Sciatic nerve (tissue), 2 donors: ENCODE measurements at places on chromosomes 7 and 10. TPM values are rescaled to one million over a fixed set of nuclear protein-coding genes. Genes with fewer than 3 reads are reported as not detected.

- DNase-seq = no peak
Measured at GRCh38 chr10:15084502-15084922, 4.1 kb downstream of the ACBD7 start.

DNA sequence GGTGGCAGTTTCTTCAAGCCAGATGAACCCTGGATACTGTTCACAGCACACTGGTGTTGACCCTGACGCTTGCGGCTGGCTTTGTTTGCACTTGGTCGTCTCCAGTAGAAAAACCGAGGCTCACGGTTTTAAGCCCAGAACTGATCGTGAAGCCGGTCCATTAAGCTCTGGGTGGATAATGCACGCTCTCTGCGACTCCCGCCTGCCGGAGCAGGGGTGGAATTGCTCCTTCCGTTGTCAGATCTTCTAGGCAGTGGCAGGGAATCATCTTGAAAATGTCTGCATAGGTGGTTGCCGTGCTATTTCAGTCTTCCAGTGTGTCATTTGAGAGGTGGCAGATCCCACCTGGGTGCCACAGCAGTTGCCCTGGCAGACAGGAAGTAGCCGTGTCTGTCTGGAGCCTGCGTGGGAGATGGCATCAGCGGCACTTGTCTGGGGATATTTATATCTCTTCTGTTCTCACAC is 35.9 kb upstream of the AP5Z1 start:
- DNase-seq = no peak

Gene CACNB2
- total RNA-seq = 1.2 TPM

GRCh38 chr7:119392-120163 is 72.8 kb upstream of the FAM20C start:
- DNase-seq = no peak

DNA sequence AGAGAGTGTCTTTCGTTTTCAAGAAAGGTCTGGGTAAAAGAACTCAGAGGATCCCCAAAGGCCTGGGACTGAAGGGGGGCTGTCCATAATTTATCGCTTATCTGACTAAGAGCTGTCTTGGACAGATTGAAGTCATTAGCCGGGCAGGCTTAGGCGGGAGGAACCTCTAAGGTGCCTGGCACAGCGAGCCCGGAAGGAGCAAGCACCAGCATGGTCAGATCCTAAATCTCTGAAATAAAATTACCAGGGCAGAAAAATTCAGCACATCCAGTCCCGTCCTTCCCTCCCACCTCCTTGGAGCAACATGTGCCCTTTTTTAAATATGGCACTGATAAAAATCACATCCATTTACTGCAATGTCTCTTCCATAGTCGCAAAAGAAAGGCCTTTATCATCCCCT is 86.8 kb downstream of the FAM204A start:
- no peak for DNase-seq

Gene MLLT10
- 68.1 TPM for total RNA-seq

- no peak for DNase-seq
Measured at GRCh38 chr10:27355918-27356573, 115.4 kb upstream of the ACBD5 start.

DNA sequence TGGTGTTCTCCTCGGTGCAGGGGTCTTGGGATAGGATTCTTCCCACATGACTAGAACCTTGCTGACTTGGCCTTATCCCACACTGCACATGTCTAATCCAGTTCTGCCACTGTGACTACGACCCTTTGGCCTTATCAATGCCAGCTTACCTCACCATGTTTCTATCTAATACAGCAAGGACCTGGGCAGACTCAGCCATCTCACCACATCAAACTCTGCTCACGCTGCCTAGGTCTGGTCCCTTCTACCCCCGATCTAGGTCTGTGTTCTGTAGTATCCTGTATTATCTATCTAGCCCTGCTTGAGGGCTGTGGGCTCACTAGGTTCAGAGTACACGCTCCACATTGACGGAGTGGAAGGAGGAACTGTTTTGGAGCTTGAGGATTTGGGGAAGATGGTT is 282.4 kb downstream of the HPSE2 start:
- no peak for DNase-seq

Gene CALCR
- total RNA-seq = 0.62 TPM

- DNase-seq = peak; percentile 25
Measured at GRCh38 chr10:47035171-47035818, 124.1 kb downstream of the PTPN20 start.

GRCh38 chr7:138138244-138138643 is 62.0 kb downstream of the AKR1D1 start:
- DNase-seq = no peak

DNA sequence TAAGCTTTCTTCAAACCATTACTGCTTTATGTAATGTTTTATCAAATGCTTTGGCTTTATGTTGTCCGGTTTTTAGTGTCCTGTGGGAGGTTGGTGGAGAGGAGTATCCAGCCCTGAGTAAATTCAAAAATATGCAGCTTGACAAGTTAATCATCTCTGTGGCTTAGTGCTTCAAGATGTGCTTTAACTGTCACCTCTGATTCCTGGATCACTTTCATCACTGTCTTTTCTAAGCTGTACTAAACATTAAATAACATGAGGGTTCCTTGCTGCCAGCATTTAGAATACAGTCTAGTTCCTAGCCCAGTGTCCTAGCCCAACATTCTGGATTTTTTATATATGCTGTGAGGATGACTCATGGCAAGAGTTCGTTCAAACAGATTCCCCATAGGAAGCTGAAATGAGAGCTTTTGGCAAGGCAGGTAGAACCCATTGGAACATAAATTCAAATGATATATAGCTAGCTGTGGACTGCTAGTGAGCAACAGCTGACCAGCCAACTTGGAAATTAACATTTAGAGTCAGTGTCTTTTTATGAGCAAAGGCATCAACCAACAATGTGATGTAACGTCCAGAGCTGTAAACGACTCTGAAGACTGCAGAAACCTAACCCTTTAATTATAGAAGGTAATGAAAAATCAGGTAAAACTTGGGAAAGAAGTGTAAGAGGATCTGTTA is 80.6 kb upstream of the OIT3 start:
- DNase-seq = no peak

DNA sequence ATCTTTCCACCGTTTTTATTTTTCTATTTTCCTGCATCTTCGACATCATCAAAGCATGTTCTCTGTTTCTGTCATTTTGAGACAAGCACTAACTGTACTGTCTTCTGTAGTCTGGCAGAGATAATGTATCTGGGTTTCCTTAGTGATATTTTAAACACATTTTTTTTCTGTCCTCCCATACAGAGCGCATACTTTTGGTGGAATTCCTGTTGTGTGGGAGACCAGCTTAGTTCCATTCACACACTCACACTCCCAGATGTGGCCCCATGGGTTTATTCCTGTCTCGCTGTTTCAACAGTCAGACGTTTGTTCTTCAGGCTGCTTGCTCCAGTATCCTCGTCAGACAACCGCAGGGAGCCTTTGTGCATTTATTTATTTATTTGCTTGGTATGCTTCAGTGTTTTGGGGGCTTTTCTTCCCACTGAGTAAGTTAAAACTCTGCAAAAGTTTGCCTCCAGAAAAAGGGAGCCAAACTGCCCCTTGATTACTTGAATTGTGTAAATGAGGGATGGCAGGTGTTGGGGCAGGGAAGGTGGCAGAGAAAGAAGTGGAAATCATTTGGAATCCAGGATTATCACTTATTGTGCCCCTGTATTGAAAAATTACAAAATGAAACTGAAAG is 456.8 kb upstream of the KLF6 start:
- no peak for DNase-seq

DNA sequence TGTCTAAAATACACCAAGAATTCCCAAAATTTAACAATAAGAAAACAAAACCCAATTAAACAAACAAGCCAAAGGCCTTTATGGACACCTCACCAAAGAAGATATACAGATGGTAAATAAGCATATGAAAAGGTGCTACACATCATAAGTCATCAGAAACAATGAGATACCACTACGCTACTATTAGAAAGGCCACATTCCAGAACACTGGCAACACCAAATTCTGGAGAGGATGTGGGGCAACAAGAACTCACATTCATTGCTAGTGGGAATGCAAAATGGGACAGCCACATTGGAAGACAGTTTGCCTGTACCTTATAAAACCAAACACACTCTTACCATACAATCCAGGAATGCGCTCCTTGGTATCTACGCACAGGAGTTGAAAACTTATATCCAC is 291.4 kb downstream of the TNS3 start:
- no peak for DNase-seq

- no peak for DNase-seq
Measured at GRCh38 chr10:54434782-54435181, 366.2 kb downstream of the PCDH15 start.

- peak; percentile 56 for DNase-seq
Measured at GRCh38 chr7:44291066-44291732, 34.2 kb downstream of the CAMK2B start.

DNA sequence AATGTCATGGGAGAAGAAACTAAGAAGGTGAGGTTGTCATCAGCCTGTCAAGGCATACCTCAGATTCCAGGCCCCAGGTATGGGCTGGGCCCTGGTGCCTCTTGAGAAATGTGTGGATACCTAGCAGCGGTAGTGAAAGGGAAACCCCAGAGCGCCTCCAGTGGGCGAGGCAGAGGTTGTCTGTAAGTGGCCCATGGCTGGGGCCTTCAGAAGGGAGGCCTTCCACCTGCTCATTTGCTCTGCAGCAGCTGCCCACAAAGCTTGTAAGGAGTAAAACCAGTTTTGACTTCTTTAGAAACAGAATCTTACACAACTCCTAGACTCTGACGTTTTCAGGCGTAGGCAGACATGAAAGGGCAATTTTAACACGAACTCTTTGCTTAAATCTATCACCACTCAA is 509.9 kb downstream of the PARD3 start:
- DNase-seq = no peak

DNA sequence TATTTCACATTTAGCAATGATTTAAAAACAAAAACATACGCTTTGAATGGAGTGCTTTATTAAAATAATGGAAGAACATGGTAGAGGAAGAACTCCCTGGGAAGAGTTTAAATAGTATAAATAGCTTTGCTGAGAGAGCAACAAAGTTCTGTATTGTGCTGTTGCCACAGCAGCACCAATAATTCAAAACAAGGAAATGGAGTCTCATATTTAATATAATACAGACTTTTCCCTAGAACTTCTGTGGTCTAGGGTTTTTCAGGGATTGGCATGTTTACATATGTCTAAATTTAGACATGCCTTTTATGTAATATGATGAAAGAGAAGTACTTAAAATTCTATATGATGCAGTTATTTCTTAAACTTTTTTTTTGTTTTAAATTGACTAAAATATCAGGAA is 217.2 kb upstream of the HDAC9 start:
- DNase-seq = no peak

Gene ANKRD7
- total RNA-seq = 1.0 TPM

DNA sequence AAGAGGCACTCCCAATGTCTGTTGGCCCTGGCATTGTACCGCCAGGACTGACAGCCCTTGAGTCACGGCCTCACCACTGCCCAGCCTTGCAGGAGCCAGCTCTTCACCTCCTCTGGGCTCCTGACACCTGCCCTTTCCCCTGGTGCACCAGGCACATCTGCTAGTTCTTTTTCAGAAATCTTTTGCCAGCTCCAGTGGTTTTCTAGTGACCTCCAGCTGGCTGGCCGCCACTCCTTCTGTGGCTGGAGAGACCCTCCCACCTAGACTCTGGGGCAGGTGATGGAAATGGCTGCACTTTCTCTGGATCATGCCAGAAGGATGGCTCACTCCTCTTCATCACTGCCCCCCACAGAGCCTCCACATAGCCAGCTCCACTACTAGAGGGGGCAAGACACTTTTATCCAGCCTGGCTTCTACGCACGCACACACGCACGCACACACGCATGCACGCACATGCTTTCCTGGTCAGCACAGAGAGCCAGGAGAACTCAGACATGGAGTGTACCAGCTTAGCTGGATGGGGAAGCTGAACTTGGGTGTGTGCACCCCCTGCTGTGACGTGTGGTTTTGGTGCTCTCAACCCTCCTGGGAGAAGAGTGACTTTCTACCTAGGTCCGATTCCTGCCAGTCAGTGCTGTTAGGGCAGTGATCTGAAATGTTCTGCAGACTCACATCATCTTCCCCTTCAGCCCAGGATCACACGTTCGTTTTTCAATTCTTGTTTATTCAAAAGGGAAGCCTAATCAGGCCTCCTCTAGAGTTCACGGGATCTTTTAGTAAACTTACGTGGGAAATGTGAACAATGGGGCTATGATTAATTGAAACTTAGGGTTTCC is 222.0 kb downstream of the PRPF18 start:
- DNase-seq = no peak

DNA sequence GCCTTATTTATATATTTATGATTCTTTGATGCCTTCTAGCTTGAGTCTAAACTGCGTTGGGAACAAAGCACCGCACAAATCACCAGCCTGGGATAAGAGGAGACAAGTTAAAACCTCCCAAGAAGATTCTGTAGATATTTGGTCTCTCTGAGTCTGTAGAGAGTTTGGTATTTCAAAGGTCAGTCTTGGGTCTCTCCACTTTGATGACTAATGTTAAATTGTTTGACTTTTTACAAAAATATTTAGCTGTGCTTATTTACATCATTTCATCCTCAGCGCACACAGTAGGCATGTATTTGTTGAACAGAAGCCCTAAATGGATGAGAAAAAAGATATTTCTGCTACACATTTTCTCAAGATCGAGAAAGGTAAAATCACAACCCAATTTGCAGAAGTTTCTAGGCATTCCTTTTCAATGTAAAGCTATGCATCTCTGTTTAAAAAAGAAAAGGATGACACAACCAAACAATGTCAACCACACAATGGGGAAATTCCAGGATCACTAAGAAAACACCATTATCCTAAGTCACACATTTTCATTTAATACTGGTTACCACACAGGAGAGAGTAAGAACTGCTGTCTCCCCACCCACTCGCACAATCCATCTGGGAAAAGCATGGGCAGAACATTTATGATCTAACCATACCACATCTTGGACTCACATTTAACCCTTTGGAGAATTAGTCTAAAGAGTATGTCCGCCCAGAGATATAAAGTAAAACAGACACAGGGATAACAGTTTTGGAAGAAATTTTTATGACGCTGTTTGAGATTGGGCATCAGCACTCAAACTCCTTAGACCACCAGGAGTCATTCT is 4.4 kb downstream of the CDK6 start:
- no peak for DNase-seq

DNA sequence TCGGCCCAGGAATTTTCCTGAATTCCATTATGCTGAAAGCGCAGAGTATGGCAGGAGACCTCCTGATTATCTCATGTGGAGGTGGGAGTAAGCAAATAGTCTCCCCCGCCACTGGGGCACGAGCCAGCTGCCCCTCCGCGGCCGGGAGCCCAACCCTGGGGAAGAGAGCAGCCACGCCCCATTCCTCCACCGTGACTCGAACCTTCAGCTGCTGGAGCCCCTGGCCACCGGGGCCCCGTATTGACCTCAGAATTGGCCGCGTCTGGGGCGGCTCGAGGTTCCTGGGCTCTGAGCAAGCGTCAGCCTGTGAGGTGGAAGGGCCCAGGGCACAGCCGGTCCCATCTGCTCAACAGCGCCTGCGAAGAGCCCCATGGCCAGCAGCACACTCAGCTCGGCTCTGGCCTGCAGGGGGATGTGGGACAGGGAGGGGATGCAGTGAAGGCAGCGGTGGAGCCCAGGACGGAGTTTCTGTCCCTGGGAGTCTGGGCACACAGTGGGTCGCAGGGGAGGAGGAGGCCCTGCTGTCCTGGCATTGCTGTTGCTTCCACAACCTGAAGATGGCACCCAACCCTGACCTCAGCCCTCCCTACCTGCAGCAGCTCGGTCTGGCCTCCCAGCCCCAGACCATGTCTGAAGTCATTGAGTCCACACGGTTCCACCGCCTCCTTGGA is 97.8 kb downstream of the CHST15 start:
- DNase-seq = peak; percentile 71

- no peak for DNase-seq
Measured at GRCh38 chr10:54914049-54914448, 113.0 kb upstream of the PCDH15 start.
